ENCODE measurements at places on chromosomes 3 and 15.
A peak's percentile ranks its signal among the peaks of the same experiment; 100 is the strongest.

- DNase-seq: no peak
These were observed 1001.1 kb upstream of the EPHA6 start for GRCh38 chr3:95813244-95813643.

DNA sequence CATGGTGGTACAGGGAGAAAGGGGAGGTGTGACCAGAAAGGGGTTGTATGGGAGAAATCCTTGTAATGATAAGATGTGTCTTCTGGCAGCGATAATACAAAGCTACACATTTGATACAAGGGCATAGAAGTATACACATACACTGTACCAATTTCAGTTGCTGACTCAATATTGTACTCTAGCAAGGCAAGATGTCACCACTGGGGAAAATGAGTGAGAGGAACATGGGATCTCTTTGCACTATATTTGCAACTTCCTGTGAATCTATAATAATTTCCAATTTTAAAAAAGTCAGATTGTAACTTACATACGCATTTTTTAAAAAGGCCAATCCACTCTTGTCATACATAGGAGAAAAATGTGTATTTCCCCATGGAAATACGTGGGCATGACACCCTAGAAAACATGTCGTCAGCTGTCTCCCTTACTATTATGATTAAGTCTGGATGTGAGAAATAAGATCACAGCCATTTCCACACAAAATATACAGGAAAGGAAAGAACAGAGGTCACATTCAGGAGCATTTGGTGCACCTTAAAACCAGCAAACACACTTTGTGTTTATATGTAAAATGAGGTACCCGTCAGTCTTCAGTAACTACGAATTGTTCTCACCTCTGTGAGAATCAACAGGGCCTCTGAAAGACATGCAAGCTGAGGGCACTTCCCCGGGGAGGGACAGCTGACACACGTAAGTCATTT is 22.9 kb downstream of the PRR23E start:
- DNase-seq: no peak

DNA sequence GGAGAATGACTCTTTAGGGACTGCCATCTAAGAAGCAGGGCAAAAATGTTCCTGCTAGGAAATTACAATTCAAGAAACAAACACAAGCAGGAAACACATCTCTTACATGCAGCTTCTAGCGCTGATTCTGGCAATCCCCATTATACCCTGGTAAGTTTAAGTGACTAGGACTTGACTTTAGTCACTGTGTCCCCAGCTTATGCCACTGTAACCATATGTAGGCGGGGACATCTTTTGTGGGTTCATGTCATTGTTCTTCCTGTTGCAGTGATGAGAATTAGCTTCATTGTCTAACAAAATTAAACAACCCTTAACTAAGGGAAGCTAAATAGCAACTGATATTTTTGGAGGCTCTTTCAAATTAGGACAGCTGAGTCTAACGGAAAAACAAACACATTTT is 17.9 kb upstream of the FAM81A start:
- no peak for DNase-seq

DNA sequence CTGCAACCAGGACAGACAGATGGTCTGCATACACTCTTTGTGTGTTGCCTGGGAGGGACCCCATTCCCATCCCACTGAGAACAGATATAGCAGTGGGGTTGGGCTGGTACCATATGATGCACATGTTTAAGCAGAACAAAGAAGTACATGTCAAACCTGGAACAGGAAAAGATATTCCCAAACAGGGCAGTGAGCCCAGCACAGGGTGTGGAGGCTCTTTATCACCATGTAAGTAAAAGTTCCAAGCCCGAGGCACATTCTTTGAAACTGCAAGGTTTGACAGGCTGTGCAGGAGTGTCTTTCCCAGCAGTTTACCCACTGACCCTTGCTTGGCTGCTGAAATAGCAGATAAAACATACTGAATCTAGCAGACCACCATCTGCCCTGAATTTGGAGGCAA is 5.3 kb upstream of the ZNF445 start:
- DNase-seq: no peak

DNA sequence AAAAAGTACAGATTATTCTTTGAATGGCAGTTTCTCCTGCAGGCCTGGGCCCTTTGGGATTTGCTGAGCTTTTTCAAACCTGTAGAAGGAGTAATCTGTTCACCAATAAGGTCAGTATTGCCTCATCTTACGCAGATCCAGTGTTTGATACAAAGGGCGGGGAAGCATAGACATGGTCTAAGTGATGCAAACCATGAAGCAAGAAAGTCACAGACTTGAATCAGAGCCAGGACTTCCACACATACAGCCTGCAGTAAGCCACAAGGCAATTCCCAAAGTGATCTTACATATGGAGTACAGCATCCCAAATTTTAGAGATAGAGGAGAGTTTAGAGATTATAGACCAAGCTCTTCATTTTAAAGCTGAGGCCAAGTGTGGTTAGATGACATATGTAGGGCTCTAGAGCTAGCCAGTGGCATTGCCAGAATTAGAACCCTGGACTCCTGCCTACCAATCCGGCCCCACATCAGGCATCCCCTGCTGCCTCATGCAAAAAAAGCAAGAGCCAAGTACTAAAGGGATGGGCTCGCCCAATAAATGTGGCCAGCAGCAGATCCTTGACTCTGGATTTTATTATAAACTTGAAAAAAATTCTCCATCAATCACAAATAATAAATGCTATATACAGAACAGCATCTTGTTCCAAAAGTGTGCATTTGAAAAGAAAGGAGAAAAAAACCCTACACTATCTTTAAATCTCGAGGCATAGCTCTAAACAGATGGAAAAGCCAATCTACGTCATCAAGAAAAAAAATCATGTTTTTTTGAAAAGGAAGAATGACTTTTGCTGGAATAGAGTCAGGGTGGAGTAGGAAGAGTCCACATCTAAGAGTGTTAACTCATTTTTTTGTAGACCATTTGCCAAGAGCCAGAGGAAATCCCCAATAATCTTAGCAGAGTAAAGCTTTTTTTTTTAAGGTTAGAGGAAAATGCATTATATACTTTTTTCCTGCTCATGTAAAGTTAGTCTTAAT is 24.0 kb downstream of the ABI3BP start:
- DNase-seq: no peak

DNA sequence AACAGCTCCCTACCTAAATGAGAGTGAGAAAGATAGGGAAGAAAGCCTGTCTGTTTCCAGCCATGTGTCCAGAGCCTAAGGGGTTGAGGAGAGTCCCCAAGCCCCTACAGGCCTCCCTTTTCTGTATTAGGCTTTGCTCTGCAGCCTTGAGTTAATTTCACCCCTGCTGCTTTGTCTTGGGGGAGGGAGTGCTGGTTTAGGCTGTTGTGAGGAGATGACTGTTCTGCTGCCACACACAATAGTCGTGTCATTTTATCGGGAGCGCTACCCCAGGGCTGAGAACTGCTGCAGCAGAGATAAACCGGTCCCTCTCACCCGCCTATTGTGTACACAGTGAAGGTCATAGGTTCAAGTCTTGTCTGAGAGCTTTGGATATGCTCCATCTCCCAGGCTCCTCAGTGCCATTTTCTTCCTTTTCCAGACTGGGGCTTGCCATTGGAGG is 1.4 kb downstream of the ZNF609 start:
- no peak for DNase-seq

DNA sequence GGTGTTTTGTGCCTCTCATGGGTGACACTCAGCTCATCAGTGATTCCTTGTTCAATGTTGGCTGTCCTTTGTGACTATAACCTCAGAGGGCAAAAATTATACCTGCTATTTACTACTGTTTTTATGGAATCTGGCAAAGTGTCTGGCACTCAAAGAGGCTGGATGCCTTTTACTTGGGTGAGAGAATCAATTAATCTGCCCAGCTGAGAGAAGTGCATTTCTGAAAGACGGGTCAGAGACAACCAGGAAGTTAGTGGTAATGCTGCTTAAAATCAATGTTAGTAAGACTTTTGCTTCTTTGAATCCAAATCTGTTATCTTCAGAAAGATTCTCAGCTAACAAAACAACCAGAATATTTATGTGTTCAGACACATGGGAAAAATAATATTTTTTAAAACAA is 436.2 kb upstream of the SUCLG2 start:
- no peak for DNase-seq

GRCh38 chr3:126798521-126798920 is 94.5 kb downstream of the CHCHD6 start:
- DNase-seq: no peak

DNA sequence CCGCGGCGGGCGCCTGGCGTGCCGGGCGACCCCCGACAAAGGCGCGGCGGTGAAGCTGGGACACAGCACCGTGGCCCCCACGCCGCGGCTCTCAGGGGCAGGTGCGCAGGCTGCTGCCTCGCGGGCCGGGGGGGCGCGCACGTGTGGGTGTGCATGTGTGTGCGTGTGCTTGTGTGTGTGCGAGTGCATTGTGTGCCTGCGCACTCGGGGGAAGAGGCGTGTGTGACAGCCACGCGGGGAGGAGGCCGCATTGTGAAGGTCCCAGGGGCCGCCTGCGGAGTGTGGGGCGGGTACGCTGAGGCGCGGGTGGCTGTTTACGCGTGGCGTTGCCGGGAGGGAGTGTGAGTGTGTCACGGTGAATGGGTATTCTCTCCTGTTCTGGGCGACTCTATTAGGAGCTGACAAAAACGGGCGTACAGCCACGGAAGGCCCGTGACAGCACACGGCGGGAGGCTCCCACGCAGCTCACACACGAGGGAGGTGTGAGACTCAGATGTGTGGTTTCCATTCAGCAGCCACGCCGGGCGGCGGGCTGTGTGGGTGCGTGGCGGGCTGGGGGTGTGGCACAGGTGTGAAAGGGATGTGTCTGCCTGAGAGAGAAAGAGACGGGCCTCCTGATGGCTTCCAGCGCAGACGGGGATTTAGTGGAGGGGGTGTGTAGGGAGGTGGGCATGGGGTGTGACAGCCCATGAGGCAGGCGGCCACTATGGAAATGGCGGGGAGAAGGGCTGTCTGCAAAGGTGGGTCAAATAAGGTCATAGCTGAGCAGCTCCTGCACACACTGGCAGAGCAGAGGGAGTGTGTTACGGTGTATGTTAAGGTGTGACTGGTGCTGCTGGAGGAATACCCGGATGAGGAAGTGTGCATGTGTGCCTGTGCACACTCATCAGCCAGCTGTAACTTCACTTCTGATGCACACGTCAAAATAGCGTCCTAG is 750 bp downstream of the PODXL2 start:
- peak; percentile 49 for DNase-seq

DNA sequence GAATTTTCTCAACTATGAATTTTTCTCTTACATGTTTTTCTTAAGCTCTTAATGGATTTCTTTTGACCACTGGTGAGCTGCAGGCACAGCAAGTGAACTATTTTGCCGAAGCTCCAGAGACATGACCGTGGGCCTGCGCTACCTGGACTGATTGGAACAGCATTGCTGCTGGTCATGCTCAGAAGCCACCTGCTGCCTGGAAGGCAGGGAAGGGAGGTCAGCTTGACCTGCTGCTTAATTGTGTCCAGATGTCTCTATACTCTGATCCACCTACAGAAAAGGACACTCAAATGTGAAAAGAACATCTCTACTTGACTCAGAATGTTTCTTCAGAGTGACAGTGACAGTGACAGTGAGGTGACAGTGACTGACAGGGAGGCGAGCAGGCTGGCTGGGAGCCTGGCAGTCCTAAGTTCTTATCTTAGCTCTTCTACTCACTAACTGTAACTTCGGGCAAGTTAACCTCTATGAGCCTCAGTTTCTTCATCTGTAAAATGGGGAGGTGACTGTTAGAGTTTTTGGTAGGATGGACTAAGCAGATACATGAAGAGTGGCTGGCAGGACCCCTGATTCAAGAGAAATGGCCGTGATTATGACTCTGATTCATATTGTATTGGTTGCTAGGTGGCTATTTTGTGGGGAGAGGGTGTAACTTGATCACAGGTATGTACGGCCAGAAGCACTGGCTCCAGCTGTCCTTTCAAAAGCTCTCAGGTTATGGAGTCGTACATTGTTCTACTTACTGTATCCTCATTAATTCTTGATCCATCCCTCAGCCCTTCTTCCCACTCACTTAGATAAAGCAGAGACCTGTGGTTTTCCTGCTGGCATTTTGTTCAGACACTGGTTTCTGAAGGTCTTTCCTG is 54.8 kb upstream of the DLG1 start:
- no peak for DNase-seq

GRCh38 chr3:52149021-52149420 is 5.2 kb downstream of the POC1A start:
- DNase-seq: no peak

- DNase-seq: no peak
These were observed 57.8 kb downstream of the TLE3 start for GRCh38 chr15:70039917-70040316.

Measured in CD4-positive, alpha-beta T cell treated with Interleukin-12 subunit alpha and Interleukin-12 subunit beta, for 1 hour (primary cell).